Hepatocyte (in vitro differentiated cells): ENCODE measurements at places on chromosomes 3 and 15.

DNA sequence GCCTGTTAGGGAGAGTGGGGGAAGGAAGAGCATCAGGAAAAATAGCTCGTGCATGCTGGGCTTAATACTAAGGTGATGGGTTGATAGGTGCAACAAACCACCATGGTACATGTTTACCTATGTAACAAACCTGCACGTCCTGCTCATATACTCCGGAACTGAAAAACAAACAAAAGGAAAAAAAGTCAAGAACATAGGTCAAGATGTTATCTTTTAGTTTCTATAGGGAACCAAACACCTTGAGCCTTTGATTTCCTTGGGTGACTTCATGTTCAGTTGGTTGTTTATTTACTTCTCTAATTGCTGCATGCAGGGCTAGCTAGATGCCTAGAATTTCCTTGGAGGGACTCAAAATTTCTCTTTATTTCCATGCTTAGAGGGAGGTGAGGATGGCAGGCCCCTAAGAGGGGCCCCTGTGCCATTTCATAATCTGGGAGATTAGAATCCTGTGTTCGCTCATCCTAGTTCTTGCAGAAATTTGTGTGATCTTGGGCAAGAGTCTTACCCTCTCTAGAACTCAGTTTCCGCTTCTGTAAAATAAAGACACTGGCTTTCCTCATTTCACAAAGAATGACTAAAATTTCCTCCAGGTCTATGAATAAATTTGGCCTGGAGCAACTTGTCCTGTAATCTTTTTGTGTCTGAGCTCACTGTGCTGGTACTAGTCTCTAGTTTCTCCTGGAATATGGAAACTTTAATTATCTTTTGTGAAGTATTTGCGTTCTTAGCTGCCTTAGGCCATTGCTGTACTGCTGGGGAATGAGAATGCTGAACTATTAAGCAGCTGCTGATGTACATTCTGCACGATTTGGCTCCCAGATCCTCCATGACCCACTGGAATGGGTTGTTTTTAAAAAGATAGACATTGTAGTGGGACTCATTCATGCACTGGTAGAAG, 457.5 kb downstream of the EDEM1 start:
- no peak for DNase-seq

DNA sequence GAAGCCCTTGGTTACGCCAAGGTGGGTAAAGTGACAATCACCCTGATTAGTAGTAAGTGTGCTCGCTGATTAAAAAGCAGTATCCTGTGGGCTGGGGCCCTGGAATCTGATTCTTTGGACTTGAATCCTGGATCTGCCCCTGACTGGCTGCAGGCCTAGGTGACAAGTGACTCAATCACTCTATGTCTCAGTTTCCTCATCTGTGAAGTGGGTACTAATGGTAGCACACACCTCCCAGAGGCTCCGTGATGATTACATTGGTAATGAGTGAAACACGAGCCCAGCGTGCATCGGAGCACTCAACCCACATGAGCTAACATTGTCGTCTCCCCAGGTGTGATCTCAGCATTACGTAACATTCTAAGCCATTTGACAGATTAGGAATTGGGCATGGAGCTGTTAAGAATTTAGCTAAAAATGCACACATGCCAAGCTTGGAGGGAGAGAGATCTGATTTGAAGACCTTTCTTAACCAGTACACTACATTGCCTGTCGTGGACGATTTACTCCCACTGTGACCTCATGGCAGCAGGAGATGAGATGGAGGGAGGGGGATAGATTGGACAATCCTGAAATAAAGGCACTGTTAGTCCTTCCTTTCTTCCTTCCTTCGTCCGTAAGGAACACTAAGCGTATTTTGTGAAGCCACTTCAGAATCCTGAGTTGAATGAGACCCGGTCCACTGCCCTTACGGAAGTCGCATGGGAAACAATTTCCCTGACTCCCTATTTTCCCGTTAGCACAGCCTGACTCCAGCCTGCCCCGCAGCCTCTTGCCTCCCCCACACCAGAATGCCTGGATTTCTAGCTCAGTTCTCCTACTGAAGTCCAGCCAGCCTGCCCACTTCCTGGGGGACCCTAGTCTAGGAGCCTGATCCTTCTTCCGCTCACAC, 32.1 kb downstream of the MGLL start:
- no peak for DNase-seq

DNA sequence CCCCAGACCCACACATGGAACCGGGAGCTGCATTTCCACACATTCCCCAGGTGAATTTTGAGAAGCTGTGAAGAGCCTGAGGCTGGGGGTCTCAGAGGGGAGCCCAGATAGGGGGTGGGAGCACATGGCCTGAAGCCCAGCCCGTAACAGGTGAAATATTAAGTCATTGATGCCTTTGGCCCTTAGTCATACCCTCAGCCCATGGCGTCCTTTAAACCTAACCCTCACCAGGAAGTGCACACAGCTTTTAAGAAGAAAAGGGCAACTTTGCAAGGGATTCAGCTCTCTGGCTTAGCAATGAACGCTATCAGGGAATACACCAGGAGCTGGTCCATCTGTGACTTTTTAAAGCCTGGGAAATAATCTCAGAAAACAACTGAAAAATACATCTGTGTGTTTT, 40.6 kb downstream of the WNT7A start:
- DNase-seq = no peak

GRCh38 chr15:50190166-50190570, 8.2 kb downstream of the SLC27A2 start:
- DNase-seq = no peak

GRCh38 chr15:62439543-62440016, 274.5 kb upstream of the C2CD4B start:
- DNase-seq = no peak

GRCh38 chr3:12948371-12948770, 107.0 kb upstream of the RPL32 start:
- DNase-seq = no peak

DNA sequence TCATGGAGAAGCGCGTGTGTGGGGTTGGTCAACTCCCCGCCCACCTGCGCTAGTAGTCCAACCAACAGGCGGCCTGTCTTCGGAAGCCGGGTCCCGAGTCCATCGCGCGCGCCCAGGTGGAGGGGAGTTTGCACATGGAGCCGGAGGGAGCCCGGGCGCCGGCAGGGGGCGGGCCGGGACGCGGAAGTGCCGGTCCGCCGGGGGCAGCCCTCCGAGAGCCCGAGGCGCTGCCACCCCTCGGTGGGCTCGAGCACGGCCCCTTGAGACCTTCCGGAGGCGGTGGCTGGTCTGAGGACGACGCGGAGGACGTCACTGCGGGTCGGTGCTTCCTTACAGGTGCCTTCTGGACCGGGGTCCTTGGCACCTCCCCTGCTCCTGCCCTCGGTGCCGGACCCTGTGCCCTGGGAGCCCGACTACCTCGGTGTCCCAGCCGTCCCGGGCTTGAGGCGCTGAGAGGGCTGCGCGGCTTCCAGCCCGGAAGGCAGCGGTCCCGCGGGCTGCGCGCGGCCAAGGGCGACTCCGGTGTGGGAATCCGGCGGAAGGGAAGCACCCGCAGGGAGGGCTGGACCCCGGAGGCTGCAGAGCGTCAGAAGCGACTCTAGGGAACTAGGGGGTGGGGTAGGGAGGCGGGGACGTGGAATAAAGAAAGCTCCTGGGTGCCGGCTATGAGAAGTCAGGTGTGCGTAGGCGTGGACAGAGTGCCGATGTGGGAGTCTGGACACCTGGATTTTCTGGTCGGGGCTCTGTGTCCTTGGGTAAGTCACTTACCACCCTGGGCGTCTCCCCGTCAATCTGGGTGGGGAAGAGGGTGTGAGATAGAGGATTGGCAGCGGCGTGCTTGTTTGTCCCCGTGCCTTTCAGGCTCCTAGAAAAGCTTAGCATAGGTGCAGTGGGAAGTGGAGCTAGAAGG, 212.3 kb downstream of the FGF12 start:
- DNase-seq = peak; percentile 81

GRCh38 chr3:51382947-51383578, 2.0 kb upstream of the MANF start:
- no peak for DNase-seq

DNA sequence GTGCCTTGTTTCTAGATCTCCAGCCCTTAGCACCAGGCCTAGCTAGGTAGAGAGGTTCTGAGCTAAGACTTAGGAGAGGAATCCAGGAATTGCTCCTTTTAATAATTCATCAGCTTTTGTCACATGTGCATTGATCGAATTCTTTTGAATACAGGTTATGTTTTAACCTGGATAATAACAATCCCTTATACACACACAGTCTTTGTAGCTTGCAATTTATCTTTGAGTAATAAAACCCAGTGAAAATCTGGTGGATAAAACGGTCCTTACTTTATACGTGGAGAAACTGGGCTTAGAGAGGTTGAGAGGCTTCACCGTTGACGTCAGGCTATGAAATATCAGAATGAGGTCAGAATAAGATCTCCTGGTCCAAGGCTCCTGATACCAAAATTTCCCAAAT, 7.2 kb upstream of the SCN10A start:
- no peak for DNase-seq

DNA sequence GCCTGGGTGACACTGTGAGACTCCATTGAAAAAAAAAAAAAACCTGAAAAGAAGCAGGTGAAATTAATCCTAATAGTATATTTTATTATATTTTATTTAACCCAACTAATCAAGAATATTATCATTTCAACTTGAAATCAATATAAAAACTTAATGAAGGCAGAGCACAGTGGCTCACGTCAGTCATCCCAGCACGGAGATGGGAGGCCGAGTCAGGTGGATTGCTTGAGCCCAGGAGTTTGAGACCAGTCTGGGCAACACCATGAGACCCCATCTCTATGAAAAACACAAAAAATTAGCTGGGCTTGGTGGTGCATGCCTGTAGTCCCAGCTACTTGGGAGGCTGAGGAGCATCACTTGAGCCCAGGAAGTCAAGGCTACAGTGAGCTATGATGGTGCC, 33.3 kb upstream of the SLC41A3 start:
- no peak for DNase-seq

DNA sequence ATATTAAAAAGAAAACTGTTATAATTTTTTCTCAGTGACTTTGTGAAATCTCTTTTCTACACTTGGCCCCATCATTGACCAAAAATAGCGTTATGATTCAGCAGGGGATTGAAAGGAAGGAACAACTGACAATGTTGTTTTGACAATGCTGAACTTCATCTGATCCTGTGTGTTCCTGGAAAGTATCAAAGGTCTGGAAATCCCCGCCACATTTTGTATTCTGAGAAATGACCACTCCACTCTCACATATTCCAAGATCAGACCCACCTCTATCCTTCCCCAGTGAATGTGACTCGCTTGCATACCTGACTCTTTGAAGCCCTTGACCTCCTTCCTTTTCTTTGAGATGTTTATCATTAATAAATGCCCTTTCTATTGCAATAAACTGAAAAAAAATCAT, 9.7 kb upstream of the RIOX2 start:
- DNase-seq = no peak

DNA sequence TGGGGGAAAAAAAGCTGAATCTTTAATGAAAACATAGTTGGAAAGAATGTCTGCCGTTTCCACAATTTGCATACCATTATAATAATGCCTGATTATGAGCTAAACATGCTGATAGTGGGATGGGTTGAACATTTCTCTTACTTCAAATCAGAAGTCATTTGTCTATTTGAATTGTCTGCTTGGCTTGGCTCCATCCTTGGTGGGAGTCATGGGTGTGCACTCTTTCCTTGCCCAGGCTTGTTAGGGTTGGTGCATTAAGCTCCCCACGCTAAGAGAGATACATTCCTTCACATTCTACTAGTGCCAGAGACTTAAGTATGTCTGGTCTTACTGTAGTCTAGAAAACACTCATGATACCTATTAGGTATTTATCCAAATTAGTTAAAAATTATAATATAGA, 121.4 kb upstream of the RARB start:
- no peak for DNase-seq

- no peak for DNase-seq
Measured at GRCh38 chr3:31227131-31227562, 305.6 kb upstream of the STT3B start.

GRCh38 chr3:72821161-72821781, 27.0 kb downstream of the SHQ1 start:
- peak; percentile 53 for DNase-seq

DNA sequence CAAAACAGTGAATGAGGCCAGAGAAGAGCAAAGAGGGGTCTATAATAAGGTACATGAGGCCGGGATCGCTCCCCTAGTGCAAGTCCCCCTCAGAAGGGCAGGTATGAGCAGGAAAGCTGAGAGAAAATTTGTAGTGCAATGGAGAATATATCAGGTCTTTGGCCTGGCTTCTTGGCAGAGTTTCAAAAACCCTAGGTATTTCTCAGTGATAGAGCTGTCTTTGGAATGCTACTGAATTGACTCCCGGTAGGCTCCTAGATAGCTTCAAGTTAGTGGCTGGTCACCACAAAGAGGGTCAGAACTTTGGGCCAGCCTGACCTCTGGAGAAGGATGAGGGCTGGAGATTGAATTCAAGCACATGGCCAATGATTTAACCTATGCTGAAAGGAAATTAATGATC, 30.6 kb upstream of the OXTR start:
- no peak for DNase-seq

- DNase-seq = peak; percentile 50
Measured at GRCh38 chr3:8619548-8619947, 25.1 kb downstream of the SSUH2 start.

- no peak for DNase-seq
Measured at GRCh38 chr3:140914384-140914945, 27.2 kb upstream of the SLC25A36 start.

GRCh38 chr3:40255532-40255931, 54.0 kb upstream of the EIF1B start:
- no peak for DNase-seq

GRCh38 chr15:57503051-57503702, 88.5 kb upstream of the MYZAP start:
- no peak for DNase-seq

DNA sequence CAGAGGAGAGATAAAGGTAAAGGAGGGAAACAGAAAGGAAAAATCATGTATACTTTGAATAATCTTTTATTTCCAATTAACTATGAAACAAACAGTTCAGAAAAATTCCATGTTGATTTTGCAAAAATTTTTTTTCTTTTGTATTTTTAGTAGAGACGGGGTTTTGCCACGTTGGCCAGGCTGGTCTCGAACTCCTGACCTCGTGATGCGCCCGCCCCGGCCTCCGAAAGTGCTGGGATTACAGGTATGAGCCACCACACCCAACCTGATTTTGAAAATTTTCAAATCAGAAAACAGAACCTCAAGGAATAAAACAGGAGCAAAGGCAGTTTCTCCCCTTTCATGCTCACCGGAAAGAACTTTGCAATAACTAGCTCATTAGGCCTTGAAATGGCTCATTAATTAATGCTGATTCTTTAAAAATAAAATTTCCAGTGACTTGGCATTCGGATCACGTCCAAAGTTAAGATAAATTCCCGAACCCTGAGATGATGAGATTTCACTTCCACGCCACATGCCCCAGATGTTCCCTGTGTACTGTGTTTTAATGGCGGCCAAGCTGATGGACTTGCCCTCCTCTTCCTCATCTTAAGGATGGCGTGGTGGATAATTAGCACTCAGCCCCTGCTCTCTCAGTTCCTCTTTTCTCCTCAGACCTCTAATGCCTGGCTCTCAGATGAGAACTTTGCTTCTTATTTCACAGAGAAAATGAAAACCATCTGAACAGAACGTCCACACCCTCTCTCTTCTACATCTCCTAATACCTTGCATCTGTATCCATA, 10.8 kb downstream of the BCL2L10 start:
- no peak for DNase-seq

DNA sequence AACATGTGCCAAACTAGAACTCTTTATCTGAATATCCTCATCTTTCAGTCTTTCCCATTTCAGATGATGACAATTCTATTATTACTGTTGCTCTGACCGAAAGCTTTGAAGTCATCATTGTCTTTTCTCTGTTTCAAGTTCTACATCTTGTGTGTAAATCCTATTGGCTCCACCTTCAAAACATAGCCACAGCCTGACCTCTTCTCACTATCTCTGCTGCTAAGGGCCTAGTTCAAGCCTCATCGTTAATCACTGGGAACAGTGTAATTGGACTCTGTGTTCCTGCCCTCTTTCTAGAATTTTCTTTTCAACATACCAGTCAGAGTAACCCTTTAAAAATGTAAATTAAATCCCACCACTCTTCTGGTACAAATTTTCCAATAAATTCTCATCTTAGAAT, 105.1 kb downstream of the OXSM start:
- DNase-seq = no peak
